NCI-H187 treated with DMSO at 0.1 percent for 48 hours (cell line): ENCODE measurements at places on chromosomes 11 and 22.

DNA sequence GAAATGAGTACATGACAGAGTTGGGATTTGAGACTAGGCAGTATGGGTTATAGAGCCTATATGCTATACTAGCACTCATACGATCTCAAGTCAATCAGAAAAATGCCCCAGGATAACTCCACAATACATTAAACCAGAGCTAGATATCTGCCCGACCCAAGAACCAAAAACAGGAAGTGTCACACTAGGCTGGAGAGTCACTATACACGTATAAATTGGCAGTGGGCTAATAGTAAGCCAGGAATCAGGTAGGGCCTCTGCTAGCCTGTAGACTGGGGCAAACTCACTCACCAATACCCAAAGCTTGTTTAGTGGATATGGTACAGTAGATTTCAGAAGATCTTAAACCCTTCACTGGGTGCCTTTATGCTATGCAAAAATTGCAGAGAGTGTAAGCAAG is 16.2 kb upstream of the EIF4G2 start:
- no peak for DNase-seq

GRCh38 chr11:126996036-126996804 is 4.3 kb downstream of the KIRREL3 start:
- no peak for DNase-seq

GRCh38 chr11:68361702-68362101 is 49.3 kb downstream of the LRP5 start:
- no peak for DNase-seq

- no peak for DNase-seq
Observed at GRCh38 chr11:115144014-115144413, 360.2 kb downstream of the CADM1 start.

GRCh38 chr11:26963764-26964163 is 30.1 kb upstream of the FIBIN start:
- DNase-seq, result no peak

GRCh38 chr11:13280092-13280722 is 2.6 kb downstream of the BMAL1 start:
- DNase-seq, result no peak
